NCI-H345 (cell line): ENCODE measurements at places on chromosomes 2 and 18.
A peak's percentile ranks its signal among the peaks of the same experiment; 100 is the strongest.

GRCh38 chr2:129812071-129812470 is 167.4 kb upstream of the RAB6C start:
- DNase-seq: peak; percentile 27

GRCh38 chr2:195559431-195559914 is 97.6 kb upstream of the SLC39A10 start:
- DNase-seq: no peak

DNA sequence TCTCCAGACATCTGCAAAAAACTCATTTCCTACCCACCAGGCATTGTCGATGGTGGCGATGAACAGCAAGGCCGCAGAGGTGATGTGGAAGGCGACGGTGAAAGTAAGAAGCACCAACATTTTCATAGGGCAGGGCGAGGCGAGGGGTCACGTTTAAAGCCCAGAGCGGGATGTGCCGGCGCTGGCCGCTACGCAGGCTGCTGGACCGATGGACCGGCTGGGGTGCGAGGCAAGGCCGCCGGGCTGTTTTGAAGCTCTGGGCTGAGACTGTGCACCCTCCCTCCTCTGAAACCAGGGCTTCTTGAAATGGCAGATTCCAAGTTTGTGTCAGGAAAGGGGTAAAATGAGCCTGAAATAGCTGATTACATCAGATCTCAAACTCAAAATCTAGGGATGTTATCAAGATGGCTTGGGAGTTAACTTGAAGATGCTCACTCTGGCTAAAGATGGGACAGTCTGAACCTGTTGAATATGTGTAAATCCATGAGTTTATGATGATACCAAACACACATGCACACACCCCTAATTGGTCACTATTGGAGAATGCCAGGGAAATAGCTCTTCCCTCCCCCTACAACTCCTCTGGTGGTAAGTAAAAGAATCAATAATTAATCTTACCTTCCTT is 31.6 kb upstream of the GAREM2 start:
- DNase-seq: no peak

DNA sequence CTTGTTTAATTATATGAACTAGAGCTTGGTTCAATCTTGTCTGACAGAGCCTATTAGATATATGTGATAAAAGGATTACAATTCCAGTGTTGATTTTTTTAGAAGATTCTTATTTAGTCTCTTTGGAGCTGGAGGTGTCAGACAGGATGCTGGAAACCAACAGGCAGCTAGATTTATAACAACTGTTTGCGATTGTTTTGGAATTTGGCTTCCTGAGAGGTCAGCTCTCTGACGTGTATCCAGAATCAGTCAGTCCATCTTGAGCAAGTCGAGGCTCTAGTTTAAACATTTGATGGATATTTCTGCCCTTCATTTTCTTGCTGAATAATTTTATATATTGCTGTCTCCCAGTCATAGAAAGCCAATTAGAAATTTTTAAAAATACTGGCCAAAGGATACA is 1062.9 kb downstream of the DPP10 start:
- DNase-seq: no peak

GRCh38 chr18:59308248-59308937 is 10.1 kb downstream of the CPLX4 start:
- DNase-seq: peak; percentile 74

DNA sequence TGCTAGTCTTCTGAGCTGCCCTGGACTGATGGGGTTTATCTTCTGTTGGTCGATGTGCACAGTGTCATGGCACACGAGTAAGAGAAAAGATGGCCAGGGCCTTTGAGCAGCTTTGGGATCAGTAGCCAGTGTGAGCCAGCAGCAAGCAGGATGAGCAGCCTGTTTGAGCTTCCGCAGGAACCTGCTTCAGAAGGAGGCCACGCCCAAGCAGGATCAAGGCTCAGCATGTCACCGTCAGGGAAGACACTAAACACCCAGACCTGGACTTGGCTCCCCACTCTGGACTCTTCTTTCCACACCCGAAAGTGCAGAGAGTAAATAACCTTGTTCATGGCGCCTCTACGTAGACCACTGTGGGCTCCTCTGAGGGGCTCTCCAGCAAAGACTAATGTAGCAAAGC is 25.2 kb upstream of the ASB1 start:
- DNase-seq: no peak

- DNase-seq: no peak
Measured at GRCh38 chr18:65869527-65869926, 118.7 kb downstream of the CDH7 start.

- DNase-seq: no peak
Measured at GRCh38 chr2:110107092-110108079, 8.2 kb downstream of the MALL start.

DNA sequence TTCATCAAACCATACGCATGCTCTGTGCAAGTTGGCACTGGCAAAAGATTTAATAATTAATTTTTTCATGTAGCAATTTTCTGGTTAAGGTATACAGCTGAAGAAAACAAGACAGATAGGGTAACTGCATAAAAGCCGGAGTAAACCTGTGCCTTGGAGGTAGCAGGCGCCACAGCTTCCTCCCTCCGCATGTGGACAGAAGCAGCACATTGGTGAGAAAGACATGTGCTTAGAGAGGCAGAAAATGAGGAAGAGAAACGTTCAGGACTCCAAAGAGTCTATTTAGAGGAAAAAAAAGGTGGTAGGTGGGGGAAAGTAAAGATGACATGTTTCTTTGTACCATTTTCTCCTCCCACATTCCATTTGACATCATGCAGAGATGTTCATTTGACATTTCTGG is 9.3 kb downstream of the ST6GAL2 start:
- no peak for DNase-seq

DNA sequence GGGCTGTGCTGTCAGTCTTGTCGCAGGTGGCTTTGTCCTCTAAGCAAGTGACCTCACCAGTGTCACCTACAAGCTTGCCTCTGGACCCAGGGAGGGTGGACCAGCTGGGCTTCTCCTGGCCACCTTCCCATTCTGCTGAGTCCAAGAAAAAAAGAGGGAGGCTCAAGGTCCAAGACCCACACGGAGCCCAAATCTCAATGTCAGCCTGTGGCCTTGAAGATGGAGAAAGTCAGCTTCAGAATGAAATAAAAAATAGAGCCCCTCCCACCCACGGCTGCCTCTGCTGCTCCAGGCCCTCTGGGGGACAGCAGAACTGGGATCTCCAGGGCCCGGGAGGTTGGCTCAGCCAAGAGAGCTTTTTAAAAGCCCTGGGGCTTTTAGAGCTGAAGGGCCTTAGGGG is 145.9 kb downstream of the TNS1 start:
- DNase-seq: no peak

DNA sequence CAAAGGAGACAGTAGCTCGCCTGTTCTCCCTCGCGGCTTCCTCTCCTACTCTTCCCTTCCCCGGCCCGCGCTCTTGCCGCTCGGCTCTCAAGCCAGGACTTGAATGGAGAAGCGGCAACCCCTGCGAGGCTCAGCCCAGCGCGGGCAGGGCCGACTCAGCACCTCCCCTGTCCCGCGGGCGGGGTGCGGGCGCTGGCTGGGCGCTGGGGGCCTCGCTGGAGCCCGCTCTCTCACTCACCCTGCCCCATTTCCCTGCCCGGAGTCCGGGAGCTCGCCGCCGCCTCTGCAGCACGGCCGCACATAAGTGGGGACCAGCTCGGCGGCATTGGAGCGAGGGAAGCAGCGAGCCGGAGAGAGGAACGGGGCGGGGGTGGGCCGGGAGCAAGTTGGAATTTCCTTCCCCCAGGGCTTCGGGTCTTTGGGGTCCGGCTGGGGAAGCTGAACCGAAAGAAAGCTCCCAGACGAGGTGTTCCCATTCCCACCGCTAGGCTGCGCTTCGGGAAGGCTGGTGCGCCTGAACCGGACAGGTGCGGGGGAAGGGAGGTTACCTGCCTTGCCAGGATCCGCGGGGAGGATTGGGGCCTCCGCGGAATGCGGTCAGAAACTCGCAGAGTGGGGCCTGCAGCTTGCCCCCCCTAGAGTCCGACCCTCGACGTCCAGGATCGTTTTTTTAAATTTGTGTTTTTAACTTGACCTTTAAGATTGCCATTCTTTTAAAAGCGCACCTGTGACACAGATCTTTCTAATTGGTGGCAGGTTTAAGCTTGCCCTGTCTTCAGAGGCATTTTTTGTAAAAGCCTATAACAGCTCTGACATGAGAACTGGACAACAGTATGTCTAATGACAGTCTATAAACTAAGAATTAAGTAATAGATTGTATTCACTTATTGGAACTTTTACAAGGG is at the start of gene COBLL1:
Gene COBLL1, minus strand, starts transcription at position 105 of the 905 bp plus-strand sequence. CDS start 627 bp downstream, outside the sequence.
- DNase-seq: peak; percentile 89

- no peak for DNase-seq
Measured at GRCh38 chr2:138124521-138124920, 160.2 kb downstream of the HNMT start.

GRCh38 chr2:82789851-82790205 is 1669.3 kb downstream of the SUCLG1 start:
- no peak for DNase-seq

GRCh38 chr18:72114801-72115594 is 429.1 kb downstream of the CBLN2 start:
- peak; percentile 9 for DNase-seq

- DNase-seq: no peak
Measured at GRCh38 chr2:195486520-195486919, 170.5 kb upstream of the SLC39A10 start.

DNA sequence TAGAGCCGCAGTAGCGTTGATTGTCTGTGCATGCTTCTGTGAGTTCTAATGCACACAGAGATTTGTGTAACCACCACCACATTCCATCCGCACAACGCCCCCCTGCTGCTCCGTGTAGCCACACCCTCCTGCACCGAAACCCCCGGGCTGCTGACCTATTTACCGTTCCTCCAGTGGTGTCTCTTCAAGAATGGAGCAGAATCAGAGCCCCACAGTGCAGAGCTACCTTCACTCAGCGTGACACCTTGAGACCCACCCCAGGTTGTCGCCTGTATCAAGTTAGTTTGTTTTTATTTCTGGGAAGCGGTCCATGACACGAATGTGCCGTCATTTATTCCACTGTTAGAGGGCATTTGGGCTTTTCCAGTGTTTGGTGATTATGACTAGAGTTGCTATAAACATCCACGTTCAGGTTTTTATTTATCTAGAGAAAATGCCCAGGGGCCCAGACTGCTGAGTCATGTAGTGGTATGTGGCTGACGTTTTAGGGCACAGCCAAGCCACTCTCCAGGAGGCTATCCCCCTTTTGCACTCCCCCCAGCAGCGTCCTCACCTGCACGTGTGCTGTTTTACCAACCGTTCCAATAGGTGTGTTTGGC is 266.8 kb downstream of the NDUFA10 start:
- no peak for DNase-seq

DNA sequence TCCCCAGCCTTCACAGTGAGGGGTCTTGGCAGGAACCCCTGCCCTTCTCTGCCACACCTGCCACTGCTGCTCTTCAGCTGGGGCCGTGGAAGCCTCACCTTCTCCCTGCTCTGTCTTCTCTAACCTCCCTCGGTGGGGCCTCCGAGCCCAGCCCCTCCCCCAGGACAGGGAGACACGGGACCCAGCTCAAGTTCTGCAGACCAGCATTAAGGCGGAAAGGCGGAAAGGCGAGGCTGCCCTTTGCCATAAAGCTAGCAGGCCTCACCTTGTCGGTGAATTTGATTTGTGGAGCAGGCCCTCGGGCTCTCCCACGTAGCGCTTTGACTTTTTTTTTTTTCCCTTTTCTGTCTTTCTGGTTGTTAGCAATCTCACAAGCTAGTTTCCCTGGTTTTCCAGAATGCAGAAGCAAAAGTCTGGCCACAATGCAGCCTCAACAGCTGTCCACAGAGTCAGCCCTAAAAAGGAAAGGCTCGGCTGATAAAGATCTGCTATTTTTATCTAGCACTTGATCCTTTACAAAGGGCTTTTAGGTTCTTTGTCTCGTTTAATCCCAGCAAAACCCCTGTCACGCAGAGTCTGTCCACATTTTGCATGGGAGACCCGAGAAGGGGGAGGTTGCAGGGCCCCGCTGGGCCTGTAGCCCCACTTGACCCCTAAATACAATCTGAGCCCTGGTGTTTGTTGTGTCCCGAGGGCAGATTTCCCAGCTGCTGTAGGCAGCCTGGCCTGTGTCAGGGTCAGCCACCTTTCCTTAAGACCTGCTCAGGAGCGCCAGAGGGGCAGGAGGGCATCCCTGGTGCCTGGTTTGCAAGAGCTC is 6.0 kb downstream of the ITM2C start:
- no peak for DNase-seq

DNA sequence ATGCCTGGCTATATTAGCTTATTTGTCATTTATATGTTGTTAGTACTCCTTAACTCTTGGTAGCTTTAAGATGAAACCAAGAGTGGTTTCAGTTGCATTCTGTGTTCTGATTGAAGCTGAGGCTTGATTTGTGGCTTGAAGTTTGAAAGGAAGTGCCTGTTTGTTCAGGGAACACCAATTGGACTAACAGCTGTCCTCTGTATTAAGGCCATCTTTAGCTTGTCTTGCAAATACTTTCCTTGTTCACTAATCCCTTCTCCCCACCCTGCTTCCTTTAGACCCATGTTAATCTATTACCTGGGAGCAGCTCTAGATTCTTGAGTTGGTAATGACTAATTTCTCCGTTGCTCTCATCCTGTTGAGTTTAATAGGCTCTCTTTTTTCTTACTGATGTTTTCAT is 13.4 kb downstream of the ITGA6 start:
- DNase-seq: no peak

- no peak for DNase-seq
Measured at GRCh38 chr2:99421469-99421868, 68.3 kb downstream of the REV1 start.

GRCh38 chr2:147051248-147051647 is 793.6 kb upstream of the ACVR2A start:
- no peak for DNase-seq

GRCh38 chr18:39453356-39453755 is 1887.8 kb upstream of the CELF4 start:
- DNase-seq: no peak

- DNase-seq: no peak
Measured at GRCh38 chr2:171505374-171505773, 16.9 kb upstream of the CYBRD1 start.
